ENCODE measurements at places on chromosomes 12 and 14.

GRCh38 chr14:77837926-77838325 lies 38.0 kb downstream of the ADCK1 start:
- DNase-seq = no peak

GRCh38 chr12:128269181-128269591 lies 2.2 kb downstream of the TMEM132C start:
- DNase-seq = no peak

GRCh38 chr12:11812586-11813437 lies 163.3 kb downstream of the ETV6 start:
- DNase-seq = no peak

GRCh38 chr12:100661300-100661951 lies 87.9 kb downstream of the GAS2L3 start:
- DNase-seq = no peak

GRCh38 chr12:75909714-75910656 lies 121.6 kb downstream of the PHLDA1 start:
- DNase-seq = no peak

DNA sequence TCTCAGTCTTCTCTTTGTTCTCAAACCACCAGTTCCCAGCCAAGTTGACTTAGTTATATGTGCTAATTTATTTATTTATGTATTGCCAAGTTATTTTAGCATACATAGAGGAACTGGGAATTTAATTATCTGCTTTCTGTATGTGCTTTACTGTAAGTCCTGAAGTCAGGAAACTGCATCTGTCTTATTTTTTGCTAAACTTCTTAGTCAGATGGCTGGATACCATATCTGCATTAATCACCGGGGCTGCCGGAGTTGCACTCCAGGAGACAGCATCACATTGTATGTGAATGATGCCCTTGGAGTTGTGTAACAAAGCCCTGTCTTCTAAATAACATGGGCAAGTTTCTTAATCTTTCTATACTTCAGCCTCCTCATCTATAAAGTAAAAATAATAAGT lies 96.2 kb downstream of the MON2 start:
- no peak for DNase-seq

GRCh38 chr12:130813436-130813835 lies 25.6 kb downstream of the STX2 start:
- DNase-seq = no peak

GRCh38 chr14:47935332-47935731 lies 259.9 kb upstream of the MDGA2 start:
- DNase-seq = no peak

Data from stimulated activated naive CD4-positive, alpha-beta T cell treated with Interleukin-2 at 50 U/mL for 16 hours (primary cell).